ENCODE measurements at places on chromosomes 11 and 22.
A peak's percentile ranks its signal among the peaks of the same experiment; 100 is the strongest.

- no peak for DNase-seq
Measured at GRCh38 chr11:34155057-34155756, 49.8 kb downstream of the NAT10 start.

GRCh38 chr11:131691181-131692041, 321.0 kb downstream of the NTM start:
- no peak for DNase-seq

- no peak for DNase-seq
Measured at GRCh38 chr11:78138291-78138690, 1.1 kb downstream of the ALG8 start.

- DNase-seq: no peak
Measured at GRCh38 chr11:17148536-17148935, 59.2 kb downstream of the PIK3C2A start.

DNA sequence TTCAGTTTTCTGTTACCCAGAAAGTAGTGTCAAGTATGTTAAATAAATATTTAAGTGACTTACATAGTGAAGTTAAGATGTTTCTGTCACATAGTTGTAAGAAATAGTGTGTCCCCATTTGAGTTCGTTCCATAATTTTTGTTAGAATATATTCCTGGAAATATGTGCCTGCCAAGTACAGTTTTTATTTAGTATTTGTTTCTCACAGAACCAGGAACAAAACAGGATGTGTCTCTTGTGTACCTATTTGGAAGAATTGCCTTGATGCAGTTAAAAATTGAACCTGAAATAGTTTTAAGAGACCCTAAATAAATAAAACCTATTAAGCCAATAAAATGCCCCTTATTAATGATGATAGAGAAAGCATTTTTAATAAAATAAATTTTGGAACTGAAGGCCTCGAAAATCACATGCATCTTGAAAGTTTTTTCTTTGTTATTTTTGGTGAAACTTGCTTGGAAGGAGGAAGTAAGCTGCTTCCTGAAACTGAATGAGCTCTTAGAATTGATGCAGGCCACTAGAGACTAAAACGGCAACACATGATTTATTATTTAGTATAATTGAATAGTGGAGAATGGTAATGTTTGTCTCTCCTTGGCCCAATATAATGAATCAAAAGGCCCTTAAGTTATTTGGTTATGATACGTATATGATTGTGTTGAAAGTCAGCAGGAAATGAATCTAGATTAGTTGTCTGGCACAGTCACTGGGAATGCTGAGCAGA, 55.9 kb downstream of the SWAP70 start:
- no peak for DNase-seq

- peak; percentile 100 for DNase-seq
Measured at GRCh38 chr11:65487467-65488272, 11.2 kb upstream of the MALAT1 start.

- DNase-seq: no peak
Measured at GRCh38 chr22:49301398-49302149, 526.1 kb downstream of the BRD1 start.

GRCh38 chr11:70498171-70498571, 99.8 kb downstream of the CTTN start:
- no peak for DNase-seq

- no peak for DNase-seq
Measured at GRCh38 chr11:30855383-30856006, 269.3 kb upstream of the MPPED2 start.

DNA sequence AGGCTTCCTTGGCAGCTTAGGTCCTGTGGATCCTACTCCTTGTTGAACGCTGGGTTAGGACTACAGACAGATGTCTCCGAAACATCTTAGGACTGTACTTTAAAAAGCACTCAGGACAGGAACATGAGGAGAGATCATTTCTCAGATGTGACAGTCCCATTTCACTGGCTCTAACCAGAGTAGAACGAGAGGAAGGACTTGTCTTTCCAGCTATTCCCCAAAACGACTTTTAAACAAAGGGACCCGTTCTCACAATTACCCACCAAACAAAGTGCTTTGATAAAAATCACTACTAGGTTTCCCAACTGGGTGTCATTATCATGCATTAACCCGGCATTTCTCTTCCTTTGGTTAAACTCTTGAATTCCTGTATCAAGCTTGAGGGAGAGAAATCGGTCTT, 84.7 kb upstream of the BARX2 start:
- DNase-seq: no peak

GRCh38 chr11:95144313-95145235, 54.9 kb downstream of the ENDOD1 start:
- no peak for DNase-seq

GRCh38 chr11:126408901-126409619, 53.6 kb downstream of the ST3GAL4 start:
- no peak for DNase-seq

GRCh38 chr11:83046621-83047172, 25.0 kb downstream of the RAB30 start:
- no peak for DNase-seq

DNA sequence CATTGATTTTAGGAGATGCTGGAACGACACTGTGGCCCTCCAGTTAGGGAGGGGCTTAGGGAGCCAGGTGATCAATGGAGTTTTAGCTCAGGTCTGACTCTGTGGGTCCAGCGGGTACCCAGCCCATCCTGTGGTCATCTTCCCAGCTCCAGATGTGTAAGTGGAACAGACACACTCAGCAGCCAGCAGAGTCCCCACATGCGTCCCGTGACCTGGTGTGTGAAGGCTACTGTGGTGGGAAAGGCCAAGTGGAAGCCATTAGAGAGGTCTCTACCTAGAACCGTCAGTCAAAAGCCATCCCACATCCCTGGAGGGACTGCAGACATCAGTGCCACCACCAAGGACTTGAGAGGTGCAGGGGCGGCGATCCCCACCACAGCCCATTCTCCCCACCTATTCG, 19.9 kb upstream of the CD81 start:
- no peak for DNase-seq

DNA sequence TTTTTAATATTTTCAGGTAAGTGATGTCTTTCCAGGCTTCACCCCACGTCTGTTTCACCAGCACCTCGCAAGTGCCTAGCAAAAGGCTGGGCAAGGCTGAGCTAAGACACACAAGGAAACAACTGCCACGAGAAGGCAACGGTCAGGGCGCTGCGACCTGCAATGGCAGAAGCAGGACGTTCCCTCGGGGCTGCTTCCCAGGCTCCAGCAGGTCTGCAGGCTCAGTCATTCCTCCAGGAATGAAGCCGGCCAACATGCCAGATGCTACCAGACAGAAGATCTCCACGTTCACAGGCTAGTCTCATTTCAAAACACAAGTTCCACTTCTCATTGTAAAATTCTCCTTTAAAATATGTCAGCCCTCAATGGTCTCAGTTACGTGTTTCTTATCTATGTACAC, 45.5 kb downstream of the CELSR1 start:
- DNase-seq: no peak

- DNase-seq: no peak
Measured at GRCh38 chr22:37804881-37805809, 2.6 kb upstream of the GCAT start.

Measured in iPS DF 6.9 (cell line).